ENCODE measurements at places on chromosomes 16 and 17.

- DNase-seq: no peak
Measured at GRCh38 chr17:65679165-65679845, 117.9 kb upstream of the AXIN2 start.

DNA sequence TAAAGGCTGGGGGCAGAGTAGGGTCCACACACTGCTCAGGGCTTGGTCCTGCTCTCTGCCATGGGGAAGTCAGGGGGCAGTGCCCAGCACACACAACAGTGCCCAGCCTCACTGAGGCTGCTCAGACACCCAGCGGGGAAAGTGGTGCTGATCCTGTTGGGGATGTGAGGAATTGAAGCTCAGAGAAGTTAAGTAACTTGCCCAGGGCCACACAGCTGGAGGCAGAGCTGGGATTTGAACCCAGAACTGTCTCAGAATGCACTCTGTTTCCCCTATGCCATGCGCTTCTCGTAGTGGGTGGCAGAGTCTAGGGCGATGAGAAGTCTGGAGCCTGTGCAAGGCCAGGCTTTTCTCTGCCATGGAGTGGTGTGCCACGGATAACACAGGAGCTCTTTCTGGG lies 59.3 kb downstream of the SDK2 start:
- no peak for DNase-seq

DNA sequence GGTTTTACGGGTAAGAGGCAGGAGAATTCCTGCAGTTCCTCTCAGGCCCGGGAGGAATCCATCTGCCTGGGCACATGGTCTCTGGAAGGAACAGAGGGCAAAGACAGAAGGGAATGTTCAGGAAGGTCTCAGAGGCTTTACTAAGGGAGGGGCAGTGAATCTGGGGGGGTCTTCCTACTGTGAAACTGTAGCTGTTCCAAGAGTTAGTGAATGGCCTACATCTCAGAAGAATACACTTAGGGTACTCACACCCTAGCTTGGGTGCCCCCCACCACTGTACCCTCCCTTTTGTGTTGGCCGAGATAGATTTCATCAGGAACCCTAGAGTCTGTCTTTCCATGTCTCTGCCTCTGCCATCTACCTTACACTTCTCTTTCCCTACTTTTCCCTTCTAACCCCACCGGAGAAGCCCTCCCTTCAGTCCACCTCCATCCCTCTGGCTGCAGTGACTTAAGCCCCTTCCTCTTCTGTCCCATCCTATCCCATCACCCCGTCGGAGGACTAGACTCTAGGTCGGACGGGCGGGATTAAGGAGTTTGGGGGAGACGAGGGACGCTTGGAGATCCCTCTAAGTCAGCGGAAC lies 316 bp downstream of the DLG4 start:
- DNase-seq: no peak

GRCh38 chr17:47840742-47841487 lies at the start of gene SCRN2:
TSS of gene SCRN2 (minus strand) at chr17:47841273. CDS start at chr17:47840843, 430 bp downstream.
- peak; percentile 97 for DNase-seq

DNA sequence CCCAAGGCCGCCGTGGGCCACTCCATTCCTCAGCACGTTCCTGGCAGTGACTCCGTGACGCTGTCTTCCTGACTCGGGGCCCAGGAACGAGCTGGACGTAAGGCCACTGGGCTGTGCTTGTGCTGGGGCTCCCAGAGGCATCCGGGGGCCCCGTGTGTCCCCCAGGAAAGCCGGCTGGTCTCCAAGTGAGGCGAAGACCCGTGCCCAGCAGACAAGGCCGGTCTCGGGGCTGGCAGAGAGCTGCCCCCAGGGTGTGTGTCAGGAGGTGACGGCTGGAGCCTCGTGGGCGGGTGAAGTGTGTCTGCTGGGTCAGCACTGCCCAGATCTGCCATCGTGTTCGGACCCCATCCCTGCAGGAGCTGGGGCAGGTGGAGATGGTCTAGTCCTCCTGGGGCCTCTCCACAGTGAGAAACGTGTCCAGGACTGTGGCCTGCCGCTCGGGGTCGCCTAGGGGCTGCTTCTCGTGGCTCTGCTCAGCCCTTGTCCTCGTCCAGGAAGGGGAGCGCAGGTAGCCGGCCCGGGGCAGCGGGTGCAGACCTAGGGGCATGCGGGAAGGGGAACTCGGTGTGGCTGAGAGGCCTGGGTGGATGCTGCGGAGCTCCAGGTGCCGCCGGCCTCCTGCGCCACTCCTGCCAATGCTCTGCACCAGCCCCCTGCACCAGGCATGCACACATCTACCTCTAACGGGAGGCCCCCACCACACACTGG lies 13.1 kb downstream of the DBNDD1 start:
- no peak for DNase-seq

GRCh38 chr17:42354956-42355843 lies 33.0 kb downstream of the STAT3 start:
- DNase-seq: no peak

DNA sequence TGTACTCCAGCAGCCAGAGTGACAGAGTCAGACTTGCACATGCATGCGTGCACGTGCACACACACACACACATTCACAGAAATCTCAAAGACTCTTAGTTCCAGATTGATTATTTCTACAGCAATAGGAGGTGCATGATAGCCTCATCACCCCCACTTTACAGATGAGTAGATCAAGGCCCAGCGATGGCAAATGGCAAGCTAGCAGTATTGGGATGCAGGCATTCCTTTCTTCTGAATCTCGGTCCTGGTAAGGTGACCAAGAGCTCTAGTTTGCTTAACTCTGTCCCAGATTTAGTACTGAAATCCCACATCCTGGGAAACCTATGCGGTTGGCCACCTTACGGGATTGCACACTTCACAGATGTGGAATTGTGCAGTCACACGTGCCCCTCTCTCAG lies 38.6 kb downstream of the ITGAM start:
- DNase-seq: no peak

DNA sequence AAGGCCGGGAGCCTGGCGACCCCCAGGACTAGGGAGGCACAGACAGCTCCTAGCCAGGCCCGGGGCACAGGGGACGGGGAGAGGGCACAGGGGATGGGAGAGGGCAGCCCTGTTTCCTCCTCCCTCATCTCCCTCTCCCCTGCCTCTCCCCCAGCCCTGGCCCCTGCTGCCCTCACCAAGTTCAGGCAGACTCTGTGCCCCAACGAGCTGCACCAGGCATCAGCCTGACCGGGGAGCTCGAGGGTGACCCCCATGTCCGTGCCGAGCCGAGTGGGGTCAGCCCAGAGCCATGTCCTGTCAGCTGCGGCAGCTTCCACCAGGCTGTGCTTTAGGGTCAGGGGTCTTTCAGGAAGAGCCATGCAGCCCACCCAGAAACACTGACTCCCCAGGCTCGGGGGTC lies 6.0 kb downstream of the CDH15 start:
- DNase-seq: no peak

GRCh38 chr17:77485089-77485833 lies 344.5 kb downstream of the SEC14L1 start:
- DNase-seq: no peak

- DNase-seq: peak; percentile 58
Measured at GRCh38 chr16:4314532-4315185, 1.2 kb upstream of the GLIS2 start.

GRCh38 chr17:32525122-32525521 lies 38.3 kb downstream of the CDK5R1 start:
- DNase-seq: no peak

All from activated T-cell treated with anti-CD3 and anti-CD28 coated beads, Interleukin-2, amount 50 U/mL, for 24 hours (primary cell).